A549 treated with Hydrocortisone at 1 μM for 4 hours (cell line): ENCODE measurements at places on chromosomes 7 and 10. TPM values are rescaled to one million over a fixed set of nuclear protein-coding genes. Genes with fewer than 3 reads are reported as not detected.

The GDF2 gene
- not detected in 5 replicates for total RNA-seq

The CACNA2D1 gene
- 5.5 to 11.3 TPM (median 8.4 TPM) in 5 replicates for total RNA-seq

The FOXI2 gene
- total RNA-seq: not detected in 5 replicates

The ADIRF gene
- 0.15 to 0.22 TPM in 2 of 5 replicates, not detected in the others for total RNA-seq

The TAF6 gene
- total RNA-seq: 61.2 to 74.5 TPM (median 65.1 TPM) in 5 replicates

The NAT16 gene
- total RNA-seq: 0.08 to 0.17 TPM (median 0.15 TPM) in 5 replicates
